ENCODE measurements at places on chromosomes 1 and 21.

GRCh38 chr21:18832950-18833349 is 429.4 kb upstream of the TMPRSS15 start:
- no peak for DNase-seq

DNA sequence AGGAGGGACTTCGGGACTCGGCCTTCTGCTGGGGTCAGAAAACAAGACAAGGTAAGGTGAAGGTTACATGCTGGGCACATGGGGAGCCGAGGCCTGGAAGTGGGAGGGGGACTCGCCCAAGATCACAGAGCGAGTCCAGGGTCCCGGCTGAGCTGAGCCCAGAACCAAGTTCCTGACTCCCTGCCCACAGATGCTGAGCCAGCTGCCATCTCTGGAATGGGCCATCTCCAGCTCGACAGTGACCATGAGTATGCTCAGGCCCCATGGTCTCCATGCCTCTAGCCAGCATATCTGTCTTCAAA is 26.7 kb upstream of the EDN2 start:
- DNase-seq = no peak

GRCh38 chr1:204996981-204997380 is 46.0 kb upstream of the CNTN2 start:
- no peak for DNase-seq

DNA sequence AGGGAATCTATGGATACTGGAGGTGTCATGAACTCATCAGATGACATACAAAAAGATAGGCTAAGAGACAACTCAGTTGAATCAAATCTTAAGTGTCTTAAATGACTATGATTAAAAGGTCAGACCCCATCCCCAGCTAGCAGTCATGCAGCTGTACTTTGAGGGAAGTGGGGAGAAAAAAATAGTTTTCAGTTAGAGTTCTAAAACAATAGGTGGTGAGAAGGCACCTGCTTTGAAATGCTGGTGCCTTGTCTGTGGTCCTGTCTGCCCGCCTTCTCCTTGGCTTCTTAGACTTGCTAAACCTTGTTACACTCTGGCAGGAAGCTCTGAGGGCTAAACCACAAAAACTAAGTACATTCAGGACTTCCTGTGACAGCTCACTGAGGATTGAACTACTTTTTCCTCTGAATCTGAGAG is 15.3 kb downstream of the CD2 start:
- no peak for DNase-seq

DNA sequence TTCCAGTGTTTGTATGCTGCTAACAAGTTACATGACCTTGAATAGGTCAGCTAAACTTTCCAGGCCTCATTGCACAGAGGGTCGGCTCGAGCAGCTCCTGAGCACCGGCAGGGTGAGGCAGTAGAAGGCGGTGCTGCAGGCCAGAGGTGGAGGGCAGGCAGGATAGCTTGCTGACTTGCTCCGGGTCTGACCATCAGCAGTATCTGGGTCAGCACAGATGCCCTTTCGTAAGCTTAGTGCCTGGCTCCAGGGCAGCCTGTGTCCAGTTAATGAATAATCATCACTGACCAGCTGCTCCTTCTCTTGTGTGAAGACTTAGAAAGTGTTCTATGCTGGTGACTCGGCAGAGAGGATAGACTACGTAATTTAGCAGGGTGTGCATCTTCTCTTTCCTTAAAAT is 6.9 kb downstream of the MAPKAPK2 start:
- DNase-seq = no peak

GRCh38 chr1:88168126-88168525 is 515.9 kb upstream of the PKN2 start:
- DNase-seq = no peak
